K562 (cell line): ENCODE measurements at places on chromosomes 5 and 9.

DNA sequence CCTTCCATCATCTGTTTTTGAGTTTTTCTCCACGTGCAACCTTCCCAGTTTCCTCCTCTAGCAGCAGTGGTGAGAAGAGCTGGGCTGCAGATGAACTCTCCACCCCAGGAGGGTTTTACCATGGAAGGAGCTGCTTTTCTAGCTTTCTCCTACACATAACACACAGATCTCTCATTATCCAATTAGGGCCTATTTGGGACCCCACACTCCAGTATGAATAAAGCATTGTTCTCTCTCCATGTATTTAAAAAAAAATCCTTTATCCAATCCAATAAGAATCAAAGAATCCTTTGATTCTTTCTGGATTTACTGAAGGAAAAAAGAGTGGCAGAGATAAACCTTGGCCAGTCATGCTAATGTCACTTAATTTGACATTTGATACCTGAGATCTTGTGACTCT lies 31.6 kb upstream of the NAA35 start:
- H3K4me3 ChIP-seq, result no peak overlapping the region
- H3K36me3 ChIP-seq, result no peaks in the 10 kb centered on the region
- no peaks in the 10 kb centered on the region for H3K27me3 ChIP-seq
- H3K27ac ChIP-seq, result no peak overlapping the region
- DNase-seq, result no peak

- H3K27me3 ChIP-seq, result no peaks in the 10 kb centered on the region; the same call in 1 of the 2 replicates
- no peak for DNase-seq
- H3K4me3 ChIP-seq, result no peak overlapping the region
- H3K27ac ChIP-seq, result no peak overlapping the region
- no peaks in the 10 kb centered on the region for H3K4me1 ChIP-seq
These were observed 339.7 kb upstream of the CLINT1 start for GRCh38 chr5:158198636-158199035.

- DNase-seq, result no peak
- no peak overlapping the region for H3K4me3 ChIP-seq
- H3K4me1 ChIP-seq, result peaks cover 41% of the 10 kb centered on the region
These were observed 27.3 kb downstream of the ANKRD33B start for GRCh38 chr5:10591159-10591558.

DNA sequence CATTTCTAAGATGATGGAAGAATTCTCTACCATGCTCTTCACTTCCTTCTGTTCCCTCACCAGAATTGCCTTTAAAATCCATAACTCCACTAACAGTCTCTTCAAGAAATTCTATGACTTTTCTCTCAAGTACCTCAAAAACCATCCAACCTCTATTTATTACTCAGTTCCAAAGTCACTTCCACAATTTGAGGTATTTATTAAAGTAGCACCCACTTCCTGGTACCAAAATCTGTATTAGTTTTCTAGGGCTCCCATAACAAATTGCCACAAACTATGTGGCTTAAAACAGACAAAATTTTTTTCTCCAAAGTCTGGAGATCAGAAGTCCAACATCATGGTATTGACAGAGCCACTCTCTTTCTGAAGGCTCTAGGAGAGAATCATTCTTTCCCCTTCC lies 4.9 kb upstream of the SPTLC1 start:
- H3K27ac ChIP-seq, result no peak overlapping the region
- no peaks in the 10 kb centered on the region for H3K27me3 ChIP-seq
- peaks cover 4% of the 10 kb centered on the region for H3K4me1 ChIP-seq
- no peak overlapping the region for H3K4me3 ChIP-seq

DNA sequence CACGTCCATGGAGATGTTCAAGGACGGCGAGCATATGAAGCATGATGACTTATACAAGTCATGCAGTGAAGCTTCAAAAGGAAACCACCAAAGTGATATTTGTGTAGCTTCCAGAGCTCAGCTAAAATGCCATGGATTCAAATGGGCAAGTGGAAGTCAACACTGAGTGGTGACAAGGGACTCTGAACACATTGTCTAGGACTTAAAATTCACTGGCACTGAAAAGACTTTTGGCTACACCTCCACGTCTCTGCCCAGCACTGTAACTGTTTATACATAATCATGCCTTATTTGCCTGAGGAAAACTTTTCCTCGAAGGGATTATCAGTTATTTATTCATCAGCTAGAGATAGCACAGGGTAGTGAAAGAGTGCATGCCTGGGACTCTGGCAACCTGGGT lies 15.2 kb downstream of the CTXN3 start:
- DNase-seq, result no peak
- no peaks in the 10 kb centered on the region for H3K4me1 ChIP-seq
- no peak overlapping the region for H3K27ac ChIP-seq
- H3K27me3 ChIP-seq, result no peaks in the 10 kb centered on the region

- peaks cover 9% of the 10 kb centered on the region for H3K4me1 ChIP-seq
- H3K27ac ChIP-seq, result no peak overlapping the region
- H3K27me3 ChIP-seq, result no peaks in the 10 kb centered on the region
- DNase-seq, result no peak
- H3K36me3 ChIP-seq, result peaks cover 90% of the 10 kb centered on the region
These were observed 8.7 kb downstream of the HMGCS1 start for GRCh38 chr5:43304525-43304924.

DNA sequence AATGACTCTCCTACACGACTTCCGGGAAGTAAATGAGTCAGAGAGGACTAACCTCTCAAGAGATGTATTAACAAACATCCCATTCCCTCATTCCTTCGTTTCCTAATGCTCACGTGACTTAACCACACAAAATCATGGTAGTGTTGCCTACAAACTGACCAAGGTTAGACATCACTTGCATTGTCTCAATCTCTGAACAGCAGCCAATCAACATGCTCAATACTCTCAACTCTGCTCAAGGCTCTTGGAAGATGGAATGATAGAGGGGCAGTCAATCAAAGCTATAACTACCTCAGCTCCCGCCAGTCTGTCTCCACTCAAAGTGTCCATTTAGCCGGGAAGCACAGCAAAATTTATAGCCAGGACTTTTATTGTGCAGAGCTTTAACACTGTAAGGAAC lies 143.8 kb upstream of the PIK3R1 start:
- no peak for DNase-seq
- H3K36me3 ChIP-seq, result no peaks in the 10 kb centered on the region
- no peak overlapping the region for H3K4me3 ChIP-seq
- H3K27me3 ChIP-seq, result no peaks in the 10 kb centered on the region
- no peak overlapping the region for H3K27ac ChIP-seq

- no peak overlapping the region for H3K4me3 ChIP-seq
- H3K27ac ChIP-seq, result no peak overlapping the region
- DNase-seq, result no peak
- H3K36me3 ChIP-seq, result no peaks in the 10 kb centered on the region
- H3K4me1 ChIP-seq, result no peaks in the 10 kb centered on the region
These were observed 4.1 kb upstream of the RGMB start for GRCh38 chr5:98769210-98769958.
